Activated naive CD4-positive, alpha-beta T cell treated with anti-CD3 and anti-CD28 coated beads, Interleukin-2, amount 10 ng/mL, durations not matched to agents 5 hours and 36 hours (primary cell): ENCODE measurements at places on chromosomes 7 and 10. TPM values are rescaled to one million over a fixed set of nuclear protein-coding genes. Genes with fewer than 3 reads are reported as not detected.

Gene AKR1C2
- total RNA-seq = not detected

Gene ATRNL1
- total RNA-seq = 0.38 TPM

Gene AGAP6
- total RNA-seq = 16.3 TPM

Gene ACSM6
- not detected for total RNA-seq

Gene OR2A42
- 0.10 TPM for total RNA-seq

Gene NRCAM
- 0.40 TPM for total RNA-seq

Gene MSMB
- total RNA-seq = not detected

Gene CH25H
- total RNA-seq = not detected

Gene CTAGE4
- 4.5 TPM for total RNA-seq

Gene MALRD1
- total RNA-seq = not detected

Gene GDF2
- total RNA-seq = not detected

Gene UBTD1
- 1.4 TPM for total RNA-seq

Gene PDGFA
- 0.48 TPM for total RNA-seq

Gene SAMD9
- 38.3 TPM for total RNA-seq
